ENCODE measurements at places on chromosomes 3 and 15.

DNA sequence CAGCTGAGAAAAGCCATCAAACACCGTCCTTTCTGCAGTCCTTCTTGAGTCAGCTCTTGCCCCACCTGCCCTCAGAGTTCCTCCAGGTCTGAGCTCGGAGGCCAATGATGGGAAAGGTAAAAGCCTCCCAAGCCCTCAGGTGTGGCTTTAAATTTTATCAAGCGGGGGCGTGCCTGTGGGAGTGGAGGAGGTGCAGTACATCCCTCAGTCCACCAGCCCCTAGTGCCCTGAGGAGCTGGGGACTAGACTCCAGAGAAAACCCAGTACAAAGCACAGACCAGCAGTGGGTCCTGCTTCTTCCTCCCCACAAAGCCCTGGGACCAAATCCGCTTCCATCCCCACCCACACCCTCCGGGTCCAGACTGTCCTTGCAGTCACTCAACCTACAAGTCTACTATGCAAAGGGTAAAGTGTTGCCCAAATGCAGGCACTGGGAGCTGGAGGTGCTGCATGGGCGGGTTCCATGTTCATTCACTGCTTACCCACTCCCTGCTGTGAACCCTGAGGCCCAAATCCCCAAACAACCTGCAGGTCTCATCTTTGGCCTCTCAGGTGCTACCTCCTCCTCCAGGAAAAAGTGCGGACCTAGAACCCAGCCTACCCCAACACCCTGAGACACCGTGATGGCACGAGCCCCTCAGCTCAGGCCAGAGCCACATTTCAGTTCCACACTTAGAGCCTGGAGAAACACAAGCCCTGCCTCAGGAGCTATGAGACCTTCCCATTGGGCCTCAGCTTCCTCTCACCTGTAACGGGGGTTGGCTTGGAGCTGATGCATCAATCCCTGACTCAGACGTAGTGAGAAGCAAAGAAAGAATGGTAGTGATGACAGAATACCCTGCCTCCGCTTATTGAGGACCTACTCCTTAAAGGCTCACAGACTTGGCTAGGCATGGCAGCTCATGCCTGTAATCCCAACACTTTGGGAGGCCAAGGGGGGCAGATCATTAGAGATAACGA lies 2.4 kb downstream of the PFKFB4 start:
- no peak for DNase-seq

DNA sequence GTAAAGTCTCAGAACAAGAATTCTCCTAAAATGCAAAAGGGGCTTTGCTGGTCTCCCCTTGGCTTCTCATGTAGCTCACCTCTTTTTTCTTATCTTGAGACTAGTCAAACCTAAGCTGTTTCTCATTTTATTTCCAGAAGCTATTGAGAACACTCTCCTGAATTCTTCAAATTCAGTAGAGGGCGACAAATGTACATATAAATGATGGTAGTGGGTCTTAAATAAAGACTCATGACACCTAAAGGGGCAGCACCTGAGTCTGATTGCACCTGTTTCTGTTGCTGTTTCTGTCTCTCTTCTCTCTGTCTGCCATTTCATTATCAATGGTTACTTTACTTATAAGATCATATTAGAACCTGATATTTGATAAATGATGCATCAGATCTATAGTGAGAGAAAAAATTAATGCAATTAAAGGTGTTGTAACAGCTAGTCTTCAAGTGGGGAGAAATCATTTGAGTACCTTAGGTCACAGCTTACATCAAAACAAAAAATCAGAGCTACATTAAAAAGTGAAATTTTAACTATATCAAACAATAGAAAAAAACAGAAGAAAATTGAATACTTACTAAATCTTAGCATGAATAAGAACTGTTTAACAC lies 7.0 kb downstream of the ADIPOQ start:
- DNase-seq: no peak

DNA sequence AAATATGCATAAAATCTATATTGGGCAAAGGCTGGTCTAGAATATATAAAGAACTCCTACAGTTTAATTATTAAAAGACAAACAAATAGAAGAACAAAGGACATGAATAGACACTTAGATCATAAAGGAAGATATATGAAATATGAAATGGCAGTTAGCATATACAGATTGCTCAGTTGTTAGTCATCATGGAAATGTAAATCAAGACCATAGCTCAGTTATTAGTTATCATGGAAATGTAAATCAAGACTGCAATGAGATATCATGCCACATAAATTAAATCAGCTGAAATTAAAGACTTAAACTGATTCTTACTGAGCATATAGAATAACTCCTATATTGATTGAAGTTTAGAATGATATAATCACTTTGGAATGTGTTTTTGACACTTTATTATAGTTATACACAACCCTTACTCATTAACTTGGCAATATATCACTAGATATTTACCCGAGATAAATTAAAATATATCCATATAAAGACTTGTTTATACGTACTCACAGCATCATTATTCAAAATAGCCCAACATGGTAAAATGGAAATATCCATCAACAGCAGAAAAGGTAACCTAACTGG lies 45.2 kb upstream of the GOLGA8B start:
- no peak for DNase-seq

GRCh38 chr3:46731795-46732194 lies 14.1 kb upstream of the PRSS50 start:
- no peak for DNase-seq

DNA sequence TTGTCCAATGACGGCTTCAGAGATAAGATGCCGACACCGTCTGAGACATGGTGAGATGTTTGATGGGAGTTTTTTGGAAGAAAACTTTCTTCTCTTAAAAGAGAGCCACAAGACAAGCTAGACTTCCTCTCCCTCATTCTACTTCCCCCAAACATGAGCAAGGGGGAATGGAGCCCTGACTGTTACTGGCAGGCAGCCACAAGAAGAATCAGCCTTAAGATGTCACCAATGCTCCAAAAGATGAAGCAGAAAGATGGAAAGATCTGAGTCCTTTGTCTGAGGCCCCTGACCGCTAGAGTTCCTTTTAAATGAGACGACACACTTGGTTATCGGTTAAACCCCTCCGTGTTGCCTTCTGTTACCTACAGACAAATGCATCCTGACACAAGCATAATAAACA lies 108.7 kb downstream of the ST8SIA2 start:
- no peak for DNase-seq

DNA sequence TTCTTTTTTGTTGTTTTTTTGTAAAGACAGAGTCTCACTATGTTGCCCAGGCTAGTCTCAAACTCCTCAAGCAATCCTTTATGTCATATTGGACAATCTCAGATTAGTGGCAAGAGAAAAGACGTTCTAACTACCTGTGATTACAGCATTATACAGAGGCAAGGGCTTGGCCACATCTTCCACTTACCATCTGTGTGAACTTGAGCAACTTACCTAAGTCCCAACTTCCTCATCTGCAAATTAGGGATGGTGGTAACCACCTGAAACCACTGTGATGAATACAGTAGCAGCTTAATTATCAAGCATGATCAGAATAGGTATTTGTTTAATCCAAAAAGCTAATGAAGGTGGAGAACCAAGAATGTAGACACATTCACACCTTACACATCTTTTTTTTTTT lies 16.1 kb downstream of the LRRC2 start:
- no peak for DNase-seq

GRCh38 chr15:100042558-100042957 lies 299.2 kb downstream of the ADAMTS17 start:
- no peak for DNase-seq

DNA sequence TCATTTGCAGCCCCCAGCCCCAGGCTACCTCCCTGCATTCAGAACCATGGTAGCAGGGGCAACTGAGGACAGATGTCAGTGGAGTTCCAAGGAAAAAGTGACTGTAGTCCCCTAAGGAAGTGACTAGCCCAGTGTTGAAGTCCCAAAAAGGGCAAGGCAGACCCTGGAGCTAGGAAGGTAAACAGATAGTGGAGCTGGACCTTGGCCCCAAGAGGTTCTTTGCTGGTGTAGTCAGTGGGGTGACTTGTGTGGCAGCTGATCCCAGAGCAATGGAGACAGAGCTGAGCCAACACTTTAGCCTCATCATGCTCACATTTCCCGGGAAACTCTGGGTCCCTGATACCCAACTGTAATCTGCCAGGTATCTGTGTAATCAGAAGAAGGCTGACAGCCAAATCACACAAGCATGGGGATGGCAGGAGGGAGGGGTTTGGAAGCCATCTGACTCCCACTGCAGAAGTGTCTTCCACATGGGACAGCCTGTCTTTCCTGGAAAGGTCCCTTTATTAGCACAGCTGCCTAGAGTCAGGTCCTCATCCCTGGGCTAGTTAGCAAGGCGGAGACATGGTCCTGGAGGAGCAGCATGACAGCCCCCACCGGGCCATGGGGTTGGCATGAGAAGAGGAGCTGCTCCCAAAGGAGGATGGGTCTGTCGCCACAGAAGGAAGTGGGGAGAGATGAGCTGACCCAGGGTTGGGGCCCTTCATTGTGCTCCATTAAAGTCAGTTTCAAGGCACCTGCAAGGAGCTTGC lies 39.8 kb downstream of the PXYLP1 start:
- no peak for DNase-seq

- DNase-seq: no peak
Measured at GRCh38 chr15:77989296-77990143, 88.0 kb downstream of the TBC1D2B start.

- DNase-seq: no peak
Measured at GRCh38 chr3:146585156-146585555, 20.0 kb downstream of the PLSCR5 start.

- no peak for DNase-seq
Measured at GRCh38 chr3:179603321-179603720, 1.1 kb downstream of the MRPL47 start.

DNA sequence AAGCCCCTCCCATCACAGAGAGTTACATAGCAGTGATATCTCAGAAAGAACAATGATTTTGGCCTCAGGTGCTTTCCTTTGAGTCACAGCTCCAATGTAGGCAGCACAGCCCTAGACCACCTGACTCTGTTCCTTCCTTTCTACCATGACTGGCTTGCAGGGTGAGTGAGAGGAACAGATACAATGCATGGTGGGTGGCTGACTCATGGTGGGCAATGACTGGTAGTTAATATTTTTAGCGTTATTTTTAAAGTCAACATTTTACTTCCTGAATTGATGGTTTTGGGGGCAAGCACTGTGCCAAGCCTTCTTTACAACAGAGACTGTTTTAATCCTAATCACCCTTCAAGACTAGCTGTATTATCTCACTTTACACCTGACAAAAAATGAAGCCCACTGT lies 32.8 kb upstream of the ST3GAL6 start:
- no peak for DNase-seq

DNA sequence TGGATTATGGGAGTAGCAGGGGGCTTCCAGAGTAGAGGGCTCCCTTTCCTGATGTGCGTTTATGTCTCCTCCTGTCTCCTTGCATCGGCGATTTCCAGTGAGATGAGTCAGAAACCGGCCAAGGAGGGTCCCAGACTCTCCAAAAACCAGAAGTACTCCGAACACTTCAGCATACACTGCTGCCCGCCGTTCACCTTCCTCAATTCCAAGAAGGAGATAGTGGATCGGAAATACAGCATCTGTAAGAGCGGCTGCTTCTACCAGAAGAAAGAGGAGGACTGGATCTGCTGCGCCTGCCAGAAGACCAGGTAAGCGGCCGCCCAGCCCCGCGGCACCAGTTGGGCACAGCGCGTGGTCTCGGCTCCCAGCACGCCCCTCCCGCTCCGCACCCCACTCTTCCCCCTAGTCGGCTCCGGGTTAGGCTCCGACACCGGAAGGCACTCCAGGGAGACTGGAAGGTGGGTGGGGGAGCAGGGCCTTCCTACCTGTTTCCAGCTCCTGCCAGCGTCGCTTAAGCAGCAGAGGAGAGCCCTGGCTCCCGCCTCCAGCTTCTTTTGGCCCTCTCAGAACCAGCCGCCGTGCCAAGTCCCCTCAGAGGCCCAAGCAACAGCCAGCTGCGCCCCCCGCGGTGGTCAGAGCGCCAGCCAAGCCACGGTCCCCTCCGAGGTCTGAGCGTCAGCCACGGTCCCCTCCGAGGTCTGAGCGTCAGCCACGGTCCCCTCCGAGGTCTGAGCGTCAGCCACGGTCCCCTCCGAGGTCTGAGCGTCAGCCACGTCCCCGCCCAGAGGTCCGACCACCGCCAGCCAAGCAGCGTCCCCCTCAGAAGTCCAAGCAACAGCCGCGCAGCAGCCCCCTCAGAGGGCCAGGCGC lies 34.7 kb downstream of the MOBP start:
- no peak for DNase-seq

GRCh38 chr15:73341886-73342600 lies 26.7 kb downstream of the HCN4 start:
- no peak for DNase-seq

- DNase-seq: no peak
Measured at GRCh38 chr3:196645096-196645495, 5.6 kb downstream of the NRROS start.

DNA sequence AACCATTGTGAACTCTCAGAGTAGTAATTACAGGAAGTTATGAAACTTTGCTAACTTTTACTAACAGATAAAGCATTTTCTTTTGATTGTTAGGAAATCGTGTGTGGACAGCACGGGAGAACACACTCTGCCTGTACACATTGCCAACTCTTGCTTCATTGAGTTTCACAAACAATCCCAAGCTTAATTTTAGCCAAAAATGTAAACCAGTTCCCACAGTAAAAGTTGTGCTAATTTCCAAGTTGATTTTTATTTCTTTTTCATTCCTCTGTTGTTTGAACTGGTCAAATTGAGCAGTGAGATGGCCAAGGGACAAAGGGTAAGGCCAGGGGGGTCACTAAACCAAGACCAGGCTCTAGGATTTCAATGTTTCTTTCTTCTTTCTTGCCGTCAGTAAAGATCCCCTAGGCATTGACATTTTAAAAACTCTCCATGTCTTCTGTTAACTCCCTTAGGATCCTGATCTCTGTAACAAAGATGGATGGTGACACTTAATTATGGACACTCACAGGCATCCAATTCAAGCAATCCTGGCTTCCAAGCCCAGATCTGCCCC lies 414.9 kb downstream of the RBMS3 start:
- DNase-seq: no peak

DNA sequence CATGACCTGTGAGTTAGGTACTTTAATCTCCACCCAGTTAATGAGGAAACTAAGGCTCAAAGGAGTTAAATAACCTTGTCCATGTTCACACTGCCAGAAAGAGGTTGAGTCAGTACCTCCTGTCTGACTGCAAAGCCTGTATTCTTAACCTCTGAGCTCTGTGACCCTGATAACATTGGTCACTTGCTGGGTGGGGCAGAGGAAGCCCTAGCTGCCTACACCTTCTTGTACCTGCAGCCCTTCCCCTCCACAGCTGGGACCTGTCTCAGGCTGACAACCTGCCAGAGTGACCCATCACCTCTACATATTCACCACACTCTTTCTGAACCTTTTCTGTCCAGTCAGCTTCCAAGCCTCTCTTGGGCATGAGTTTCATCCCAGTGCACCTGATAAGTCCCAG lies 106.1 kb upstream of the HES1 start:
- DNase-seq: no peak

GRCh38 chr3:146682171-146682570 lies 77.0 kb upstream of the PLSCR5 start:
- no peak for DNase-seq

- DNase-seq: no peak
Measured at GRCh38 chr3:176075046-176075445, 1122.2 kb downstream of the TBL1XR1 start.

DNA sequence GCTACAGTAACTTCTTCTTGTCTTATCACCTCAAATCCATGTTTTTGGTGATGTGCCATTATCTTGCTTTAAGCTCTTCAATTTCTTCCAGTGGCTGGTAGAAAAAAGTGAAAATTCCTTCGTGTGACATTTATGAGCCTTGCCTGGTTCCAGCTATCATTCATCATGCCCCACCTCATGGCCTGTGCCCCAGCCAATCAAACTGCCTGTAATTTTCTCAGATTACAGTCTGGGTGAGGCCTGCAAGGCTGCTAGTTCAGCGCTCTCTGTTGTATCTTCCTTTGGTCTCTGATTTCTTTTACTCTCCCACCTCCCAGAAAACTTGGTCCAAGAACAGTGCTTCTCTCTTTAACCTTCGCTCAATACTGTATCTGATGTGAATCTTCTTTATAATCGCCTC lies 249.3 kb upstream of the ZNF717 start:
- DNase-seq: no peak
